ENCODE measurements at places on chromosomes 7 and 10.

GRCh38 chr7:86477343-86477935 lies 166.3 kb upstream of the GRM3 start:
- DNase-seq = no peak

DNA sequence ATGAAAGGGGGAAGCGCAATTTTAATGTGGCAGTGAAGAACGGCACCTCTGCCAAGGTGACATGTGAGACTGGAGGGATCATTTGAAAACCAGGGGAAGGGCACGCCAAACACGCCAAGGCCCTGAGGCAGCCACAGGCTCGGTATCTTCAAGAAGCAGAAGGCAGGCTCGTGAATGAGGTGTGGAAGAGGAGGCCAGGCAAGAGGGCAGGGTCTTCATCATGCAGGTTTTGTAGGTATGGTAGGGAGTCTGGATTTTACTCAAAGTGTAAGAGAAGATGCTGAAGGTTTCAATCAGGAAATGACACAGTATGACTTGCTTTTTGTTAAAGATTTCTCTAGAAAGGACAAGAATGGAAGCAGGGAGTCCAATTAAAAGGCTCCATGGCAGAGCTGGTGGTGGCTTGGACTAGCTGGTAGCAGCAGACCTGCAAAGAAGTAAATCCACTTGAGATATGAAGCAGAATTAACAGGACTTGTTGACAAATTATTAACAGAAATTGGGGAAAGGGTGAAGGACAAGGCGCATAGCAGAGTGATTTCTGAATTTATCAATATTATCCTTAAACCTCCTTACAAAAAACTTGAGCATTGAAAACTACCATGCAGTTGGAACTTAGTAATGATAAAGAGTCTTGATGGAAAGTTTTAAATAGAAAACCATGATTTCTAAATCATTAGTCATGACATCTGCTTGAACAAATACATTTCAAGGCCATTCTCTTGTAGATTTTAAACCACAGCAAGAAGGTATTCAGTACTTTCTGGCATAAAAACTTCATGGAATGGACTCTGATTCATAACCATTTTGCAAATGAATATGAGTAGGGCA lies 70.4 kb downstream of the COA1 start:
- peak; percentile 63 for DNase-seq

DNA sequence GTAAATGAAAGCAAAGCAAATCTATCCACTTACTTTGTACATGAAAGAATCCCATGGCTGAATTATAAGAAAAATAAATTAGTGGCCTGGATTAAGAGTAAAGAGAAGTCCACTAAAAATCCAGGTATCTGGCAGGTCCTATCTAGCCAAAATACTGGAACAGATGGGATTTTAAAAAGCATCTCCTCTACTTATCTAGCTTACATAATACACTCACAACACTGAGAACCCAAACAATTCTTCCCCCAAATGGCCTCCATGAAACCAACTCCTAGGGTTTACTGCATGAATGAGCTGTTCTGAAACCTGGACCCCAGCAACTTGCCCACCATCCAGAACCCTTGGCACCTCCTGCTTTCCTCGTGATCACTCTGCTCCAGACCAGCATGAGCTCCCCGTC lies 61.3 kb downstream of the AFAP1L2 start:
- DNase-seq = no peak

DNA sequence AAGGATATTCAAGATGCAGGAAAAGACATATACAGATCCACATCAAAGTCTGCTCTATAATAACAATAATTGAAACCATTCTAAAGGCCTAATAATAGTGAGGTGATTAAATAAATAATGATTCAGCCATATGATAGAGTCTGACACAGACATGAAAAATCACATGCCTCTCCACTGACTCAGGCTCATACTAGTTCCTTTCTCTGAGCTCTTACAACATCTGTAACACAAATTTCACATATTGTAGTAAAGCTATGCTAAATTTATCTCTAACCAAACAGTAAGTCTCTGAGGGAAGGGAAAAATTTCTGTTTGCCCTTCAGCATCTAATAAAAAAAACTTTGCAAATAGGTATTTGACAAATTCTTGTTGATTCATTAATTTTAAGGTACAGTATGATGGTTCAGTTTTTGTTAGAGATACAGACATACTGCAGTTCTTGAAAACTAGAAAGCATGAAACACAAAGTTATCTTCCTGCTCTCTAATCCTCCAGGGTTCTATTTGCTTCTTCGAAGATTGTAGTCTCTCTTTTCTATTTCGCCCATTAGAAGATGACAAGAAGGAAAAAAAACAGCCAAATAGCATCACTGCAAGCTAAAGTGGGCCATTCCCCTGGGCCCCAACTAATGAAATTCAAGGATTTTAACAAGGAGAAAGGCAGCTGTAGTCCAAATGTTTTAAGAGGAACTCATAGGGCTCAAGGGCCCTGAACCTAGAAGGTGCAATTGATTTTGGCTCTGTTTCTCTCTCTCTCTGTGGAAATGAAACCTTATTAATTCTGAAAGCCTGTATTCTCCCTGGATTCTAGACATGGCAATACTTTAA lies 53.9 kb downstream of the CUBN start:
- peak; percentile 56 for DNase-seq

DNA sequence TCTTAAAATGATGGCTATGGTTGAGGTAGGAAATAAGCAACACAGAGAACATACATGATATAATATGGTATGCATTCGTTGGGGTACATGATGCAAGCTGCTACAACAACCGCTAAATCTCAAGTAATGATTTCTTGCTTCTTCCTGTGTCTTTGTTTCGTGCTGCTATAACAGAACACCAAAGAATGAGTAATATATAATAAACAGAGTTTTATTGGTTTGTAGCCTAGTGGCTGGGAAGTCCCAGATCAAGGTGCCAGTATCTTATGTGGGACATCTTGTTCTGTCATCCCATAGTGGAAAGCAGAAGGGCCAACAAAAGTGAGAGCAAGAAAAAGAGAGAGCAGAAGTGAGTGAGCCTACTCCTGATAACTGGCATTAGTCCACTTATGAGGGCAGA lies 689.7 kb downstream of the SUGCT start:
- DNase-seq = no peak

GRCh38 chr10:61897671-61898434 lies 3.6 kb upstream of the ARID5B start:
- DNase-seq = peak; percentile 57

DNA sequence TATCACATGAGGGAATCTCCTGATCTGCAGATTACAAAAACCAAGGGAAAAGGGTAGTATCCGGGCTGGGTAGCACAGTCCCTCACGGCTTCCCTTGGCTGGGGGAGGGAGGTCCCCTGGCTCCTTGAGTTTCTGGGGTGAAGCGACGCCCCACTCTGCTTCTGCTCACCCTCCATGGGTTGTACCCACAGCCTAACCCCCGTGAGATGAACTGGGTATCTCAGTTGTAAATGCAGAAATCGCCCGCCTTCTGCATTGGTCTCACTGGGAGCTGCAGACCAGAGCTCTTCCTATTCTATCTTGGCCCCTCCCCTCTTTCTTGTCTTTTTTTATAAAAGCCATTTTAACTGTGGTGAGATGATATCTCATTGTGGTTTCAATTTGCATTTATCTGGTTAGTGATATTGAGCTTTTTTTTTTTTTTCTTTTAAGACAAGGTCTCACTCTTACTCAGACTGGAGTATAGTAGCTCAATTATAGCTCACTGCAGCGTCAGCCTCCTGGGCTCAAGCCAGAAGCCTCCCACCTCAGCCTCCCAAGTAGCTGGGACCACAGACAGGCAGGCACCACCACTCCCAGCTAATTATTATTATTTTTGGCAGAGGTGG lies 87.8 kb downstream of the ABCC2 start:
- DNase-seq = no peak

- no peak for DNase-seq
Measured at GRCh38 chr7:71706597-71706975, 574.6 kb downstream of the GALNT17 start.

- DNase-seq = no peak
Measured at GRCh38 chr7:2260820-2261219, 18.8 kb downstream of the NUDT1 start.

DNA sequence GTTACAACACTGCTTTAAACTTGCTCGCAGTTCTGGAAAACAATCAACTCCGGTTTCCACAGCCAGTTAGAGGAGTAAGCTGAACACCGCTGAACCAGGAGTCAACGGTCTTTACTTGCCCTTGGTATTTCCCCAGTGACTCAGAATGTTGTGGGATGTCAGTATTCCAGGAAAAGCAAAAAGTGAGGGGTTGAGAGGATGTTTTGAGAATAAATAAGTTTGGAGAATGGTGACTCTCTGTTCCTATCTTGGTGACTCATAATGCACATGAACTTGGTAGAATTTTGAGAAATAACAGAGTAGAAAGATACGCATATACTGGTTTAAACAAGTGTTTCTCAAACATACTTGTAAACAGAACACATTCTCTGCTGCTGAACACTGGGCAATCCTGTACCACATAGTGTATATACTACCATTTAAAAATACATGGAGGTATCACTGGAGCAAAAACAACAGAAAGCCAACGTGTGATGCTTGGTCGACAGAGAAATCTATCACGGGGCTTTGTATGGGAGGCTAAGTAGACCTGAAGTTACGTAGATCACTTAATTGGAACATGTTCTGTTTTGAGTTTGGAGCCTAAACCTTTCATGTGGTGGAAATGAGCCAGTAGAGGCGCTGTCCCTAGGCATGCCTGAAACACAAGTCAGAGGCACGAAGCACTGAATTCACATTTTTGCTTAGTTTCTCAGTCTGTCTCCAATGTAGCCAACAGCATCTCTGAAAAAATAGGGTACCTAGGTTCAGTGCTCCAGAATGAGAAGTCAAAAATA lies 534.3 kb downstream of the PARD3 start:
- peak; percentile 81 for DNase-seq

- peak; percentile 37 for DNase-seq
Measured at GRCh38 chr10:28077889-28078288, 79.0 kb upstream of the ODAD2 start.

- DNase-seq = no peak
Measured at GRCh38 chr7:91193141-91193540, 71.1 kb upstream of the FZD1 start.

DNA sequence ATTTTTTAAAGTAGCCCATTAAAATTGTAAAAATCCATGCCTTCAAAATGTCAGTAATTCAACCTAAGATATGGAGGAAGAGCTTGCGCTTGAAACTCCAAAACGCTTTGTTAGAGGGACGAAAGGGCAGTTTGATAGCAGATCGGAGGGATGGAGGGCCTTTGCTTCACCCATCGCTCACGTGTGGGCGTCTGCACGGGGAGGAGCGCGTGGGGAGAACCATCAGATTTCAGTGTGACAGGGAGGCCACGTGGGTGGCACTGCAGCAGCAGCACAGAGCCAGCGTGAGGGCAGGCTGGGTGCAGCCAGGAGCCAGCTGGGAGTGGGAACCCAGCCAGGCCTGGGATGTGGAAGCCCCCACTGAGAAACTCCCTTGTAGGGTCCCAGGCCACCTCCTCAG lies 325.5 kb downstream of the PAXIP1 start:
- no peak for DNase-seq

GRCh38 chr7:31000161-31000693 lies 36.5 kb downstream of the GHRHR start:
- no peak for DNase-seq

GRCh38 chr10:93926613-93927012 lies 32.8 kb downstream of the SLC35G1 start:
- DNase-seq = no peak

GRCh38 chr10:119270762-119271366 lies 63.5 kb downstream of the GRK5 start:
- DNase-seq = no peak

DNA sequence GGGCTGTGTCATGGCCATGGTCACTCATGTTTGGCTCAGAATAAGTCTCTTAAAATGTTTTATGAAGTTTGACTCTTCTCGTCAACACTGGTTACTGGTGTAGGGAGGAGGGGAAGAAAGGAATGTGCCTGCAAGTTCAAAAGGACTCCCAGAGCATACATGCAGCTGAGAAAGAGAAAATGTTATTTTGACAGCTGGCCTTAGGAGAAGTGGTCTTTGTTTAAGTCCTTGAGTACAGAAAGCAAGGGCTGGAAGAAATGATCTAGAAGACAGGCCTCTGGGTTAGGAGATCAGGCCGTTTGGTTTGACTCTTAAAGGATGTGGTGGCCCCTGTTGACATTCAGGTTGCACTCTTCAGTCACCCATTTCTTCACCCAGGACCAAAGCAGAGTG lies 245.5 kb downstream of the REEP3 start:
- DNase-seq = no peak

DNA sequence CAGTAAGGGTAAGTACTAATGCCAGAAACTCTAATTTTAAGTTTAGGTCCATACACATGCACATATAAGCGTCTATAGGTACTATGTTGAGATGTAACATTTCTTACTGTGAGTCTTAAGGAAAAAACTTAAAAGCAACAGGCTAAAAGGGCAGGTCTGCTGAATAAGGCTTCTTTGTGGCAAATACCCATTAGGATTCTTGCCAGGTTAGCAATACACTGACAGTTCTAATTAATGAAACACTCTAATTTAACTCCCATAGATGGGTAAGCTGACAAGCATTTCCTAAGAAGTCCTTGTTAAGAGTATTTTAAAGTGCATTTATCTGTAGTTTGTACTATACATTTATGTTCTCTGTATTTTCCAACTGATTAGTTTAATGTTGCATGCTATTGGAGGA lies 14.0 kb downstream of the SCRN1 start:
- no peak for DNase-seq
